ENCODE measurements at places on chromosomes 3 and 15. TPM values are rescaled to one million over a fixed set of nuclear protein-coding genes. Genes with fewer than 3 reads are reported as not detected.

SPTBN5 gene
- polyA plus RNA-seq: 2.1 TPM

TTLL13 gene
- polyA plus RNA-seq: 0.02 TPM

THRB gene
- polyA plus RNA-seq: 4.0 TPM

ROPN1B gene
- polyA plus RNA-seq: 0.49 TPM

RARRES1 gene
- 0.67 TPM for polyA plus RNA-seq

C2CD4A gene
- polyA plus RNA-seq: not detected

FBN1 gene
- polyA plus RNA-seq: 3.6 TPM

UNC13C gene
- polyA plus RNA-seq: 0.03 TPM
